ENCODE measurements at places on chromosomes 2 and 18.

GRCh38 chr2:71892896-71893295 is 254.8 kb downstream of the CYP26B1 start:
- no peak for DNase-seq

DNA sequence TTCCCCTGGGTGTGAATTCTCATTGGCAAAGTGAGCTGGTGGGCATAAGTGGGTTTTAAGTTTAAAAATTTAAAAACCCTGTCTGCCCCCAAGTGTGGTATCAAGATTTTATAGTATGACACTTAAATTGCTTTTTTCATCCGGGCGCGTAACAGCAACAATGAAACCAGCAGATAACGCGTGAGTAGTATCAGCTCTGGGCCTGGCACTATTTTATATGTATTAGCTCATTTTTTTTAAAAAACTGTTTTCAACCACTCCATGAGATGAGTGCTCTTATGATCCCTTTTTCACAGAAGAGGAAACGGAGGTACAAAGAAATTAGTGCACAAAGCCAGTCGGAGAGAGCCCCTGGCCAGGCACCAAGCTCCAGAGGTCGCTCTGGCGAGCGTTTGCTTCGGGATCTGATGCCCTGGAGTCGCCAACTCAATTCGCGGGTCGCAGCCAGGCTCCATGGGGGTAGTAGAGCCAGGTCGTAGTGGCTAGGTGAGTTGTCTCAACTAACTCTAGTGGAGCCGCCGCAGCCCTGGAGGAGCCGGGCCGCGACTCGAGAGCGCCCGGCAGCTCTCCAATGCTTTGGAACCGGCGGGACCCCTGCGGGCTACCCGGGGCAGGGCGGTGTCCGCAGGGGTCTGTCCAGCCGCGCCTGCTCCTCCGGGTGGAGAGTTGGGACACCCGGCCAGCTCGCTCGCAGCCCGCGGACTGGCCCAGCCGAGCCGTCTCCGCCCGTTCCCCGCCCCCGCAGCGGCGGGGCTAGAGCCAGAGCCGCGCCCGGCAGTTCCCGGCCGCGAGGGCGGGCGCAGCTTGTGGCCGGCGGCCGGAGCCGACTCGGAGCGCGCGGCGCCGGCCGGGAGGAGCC is at the start of gene IL1R1:
Gene IL1R1 (plus strand): TSS at position 777 of the 859 bp plus-strand sequence. CDS start 14,979 bp downstream, outside the sequence.
- peak; percentile 55 for DNase-seq

DNA sequence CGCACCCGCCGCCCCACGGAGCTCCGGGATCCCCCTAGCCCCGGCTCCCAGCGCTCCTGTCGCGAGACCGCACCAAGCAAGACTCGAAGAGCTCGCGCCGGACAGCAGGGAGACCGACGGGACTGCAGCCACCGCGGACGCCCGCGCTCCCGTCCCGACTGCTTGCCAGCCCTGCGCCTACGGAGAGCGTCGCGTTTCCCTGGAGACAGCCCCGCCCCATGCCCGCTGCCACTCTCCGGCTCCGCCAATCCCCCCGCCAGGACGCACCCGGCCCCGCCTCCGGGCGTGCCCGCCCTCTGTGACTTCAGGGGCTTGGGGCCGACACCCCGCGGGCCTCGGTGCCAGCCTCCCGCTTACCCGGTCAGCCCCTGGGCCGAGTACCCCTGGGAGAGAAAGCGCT is at the start of gene ANKMY1:
Gene ANKMY1 (minus strand): TSS at position 181 of the 400 bp plus-strand sequence. CDS start 653 bp downstream, outside the sequence.
- DNase-seq: peak; percentile 58

DNA sequence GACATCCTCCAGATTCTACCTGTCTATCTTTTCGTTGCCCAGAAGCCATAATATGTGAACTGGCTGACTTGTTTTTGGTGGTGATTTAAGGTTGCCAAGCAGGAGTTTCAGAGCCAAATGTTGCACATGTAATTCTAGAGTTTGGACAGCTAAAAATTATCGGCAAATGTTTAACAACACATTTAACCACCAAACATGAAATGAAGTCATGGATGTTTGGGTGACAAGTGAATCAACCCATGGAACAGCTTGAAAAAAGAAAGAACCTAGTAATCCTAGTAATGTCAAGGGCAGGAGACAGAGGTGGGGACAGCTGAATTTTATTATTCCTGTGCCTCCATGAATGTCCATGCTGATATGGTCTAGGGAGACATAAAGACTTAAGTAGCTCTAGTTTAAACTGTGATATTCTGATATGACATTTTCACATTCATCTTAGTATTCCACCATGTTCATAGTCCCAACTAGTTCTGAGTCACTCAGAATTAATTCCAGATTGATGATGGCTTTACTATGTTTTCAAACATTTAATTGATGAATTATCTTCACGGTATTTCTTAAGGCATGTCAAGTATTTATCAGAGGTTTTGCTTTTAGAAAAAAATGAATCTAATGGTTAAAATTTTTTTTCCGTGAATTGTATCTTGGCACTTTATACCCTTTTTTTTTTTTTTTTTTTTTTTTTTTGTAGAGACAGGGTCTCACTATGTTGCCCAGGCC is 101.7 kb downstream of the SOCS6 start:
- no peak for DNase-seq

- no peak for DNase-seq
Measured at GRCh38 chr2:174449033-174449432, 37.8 kb downstream of the GPR155 start.

GRCh38 chr2:105737980-105738657 is 6.6 kb upstream of the NCK2 start:
- peak; percentile 63 for DNase-seq

- DNase-seq: no peak
Measured at GRCh38 chr18:59006461-59007067, 133.1 kb upstream of the SEC11C start.

GRCh38 chr2:54952425-54952824 is 97.8 kb downstream of the RTN4 start:
- DNase-seq: no peak

DNA sequence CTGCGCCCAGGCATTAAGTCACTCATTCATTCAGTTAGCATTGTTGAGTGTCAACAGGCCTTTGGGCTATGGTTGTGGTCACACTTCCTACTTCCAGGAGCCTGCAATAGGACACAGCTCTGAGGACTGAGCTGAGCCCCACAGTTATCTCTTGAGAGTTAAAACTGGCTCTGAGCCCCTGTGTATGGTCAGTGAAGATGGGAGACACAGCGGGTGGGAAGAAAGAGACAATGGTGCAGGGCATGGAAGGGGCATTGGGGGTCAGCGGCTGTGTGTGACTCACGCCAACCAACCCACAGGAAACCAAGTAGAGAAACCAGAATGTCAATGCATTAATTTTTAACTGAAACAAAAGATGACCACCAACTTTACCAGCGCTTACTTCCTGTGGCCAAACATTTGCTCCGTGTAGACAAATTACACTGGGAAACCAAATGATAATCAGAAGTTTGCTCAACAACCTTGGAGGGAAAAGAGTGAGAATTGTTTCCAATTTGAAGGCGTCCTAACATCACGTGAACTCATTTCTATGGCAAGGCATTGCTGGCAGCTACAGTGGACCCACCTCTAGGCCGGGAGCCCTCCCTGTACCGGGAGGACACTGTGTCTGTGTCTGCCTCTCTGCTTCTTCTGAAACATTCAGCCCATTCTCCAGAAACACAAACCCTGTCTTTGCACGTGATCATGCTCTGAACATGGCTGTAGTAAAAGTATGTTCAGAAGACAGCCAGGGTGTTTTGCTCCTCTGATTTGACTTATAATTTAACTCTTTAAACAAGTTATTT is 212.0 kb upstream of the ID2 start:
- no peak for DNase-seq

GRCh38 chr2:163664610-163665009 is 71.2 kb downstream of the FIGN start:
- DNase-seq: peak; percentile 51

GRCh38 chr2:205245001-205245400 is 437.3 kb upstream of the NRP2 start:
- no peak for DNase-seq

DNA sequence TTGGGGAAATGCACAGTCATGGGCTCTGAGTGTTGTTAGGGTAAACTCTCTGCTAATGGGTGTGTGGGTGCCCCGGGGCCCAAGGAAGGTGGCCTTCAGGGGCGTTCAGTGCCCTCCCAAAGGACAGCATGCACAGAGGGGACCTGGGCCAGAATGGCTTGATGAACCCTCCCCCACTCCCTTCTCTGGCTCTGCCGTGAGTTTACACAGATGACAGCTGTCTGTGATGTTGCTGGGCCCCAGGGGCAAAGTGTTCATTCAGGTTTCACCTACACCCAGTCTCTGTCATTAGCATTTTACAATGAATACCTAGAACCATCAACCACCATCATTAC is 3.2 kb downstream of the NPPC start:
- DNase-seq: no peak

- no peak for DNase-seq
Measured at GRCh38 chr2:176997792-176998169, 214.8 kb upstream of the HNRNPA3 start.

GRCh38 chr2:60495041-60495625 is 58.3 kb downstream of the BCL11A start:
- DNase-seq: no peak

GRCh38 chr18:35268821-35269220 is 21.2 kb downstream of the ZSCAN30 start:
- no peak for DNase-seq

DNA sequence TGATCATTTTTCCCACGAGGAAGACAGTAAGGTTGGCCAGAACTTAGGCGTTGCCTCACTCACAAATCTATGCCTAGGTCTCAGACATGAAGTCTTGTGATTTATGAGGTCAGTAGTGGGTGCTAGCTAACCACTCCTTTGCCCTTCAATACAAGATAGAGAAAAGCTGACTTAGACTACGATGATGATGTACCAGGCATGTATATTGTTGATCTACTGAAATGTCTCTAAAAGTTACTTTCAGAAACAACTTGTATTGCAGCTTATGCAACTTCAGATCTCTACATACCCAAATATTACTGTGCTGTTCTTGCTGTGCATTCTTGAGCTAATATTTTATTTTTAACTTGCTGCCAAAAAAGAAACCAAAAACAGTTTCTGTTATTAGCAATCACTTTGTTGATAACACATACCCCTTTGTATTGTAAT is 30.6 kb downstream of the MAPRE2 start:
- DNase-seq: no peak

- no peak for DNase-seq
Measured at GRCh38 chr18:60123031-60123430, 223.2 kb downstream of the PMAIP1 start.

- DNase-seq: peak; percentile 92
Measured at GRCh38 chr2:55885127-55885943, 38.2 kb downstream of the EFEMP1 start.

- no peak for DNase-seq
Measured at GRCh38 chr18:9410515-9410914, 64.8 kb upstream of the RALBP1 start.

DNA sequence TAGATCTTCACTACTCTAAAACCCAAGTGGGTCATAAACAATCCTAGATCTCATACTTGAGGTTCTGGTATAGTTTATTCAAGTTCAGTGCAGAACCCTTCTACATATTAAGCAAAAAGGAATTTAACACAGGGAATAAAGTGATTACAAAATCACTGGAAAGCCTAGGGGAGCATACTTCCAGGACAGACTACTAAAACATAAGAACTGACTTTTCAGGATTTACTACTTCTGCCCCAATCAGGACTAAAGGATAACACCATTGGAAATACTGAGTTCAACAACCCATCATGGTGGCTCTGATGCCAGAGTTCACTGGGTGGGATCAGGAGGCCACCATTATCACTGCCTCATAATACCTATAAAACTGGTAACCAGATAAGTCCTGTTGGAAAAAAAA is 123.6 kb downstream of the DNAH7 start:
- peak; percentile 18 for DNase-seq

- no peak for DNase-seq
Measured at GRCh38 chr2:98901291-98901690, 34.7 kb downstream of the CRACDL start.

DNA sequence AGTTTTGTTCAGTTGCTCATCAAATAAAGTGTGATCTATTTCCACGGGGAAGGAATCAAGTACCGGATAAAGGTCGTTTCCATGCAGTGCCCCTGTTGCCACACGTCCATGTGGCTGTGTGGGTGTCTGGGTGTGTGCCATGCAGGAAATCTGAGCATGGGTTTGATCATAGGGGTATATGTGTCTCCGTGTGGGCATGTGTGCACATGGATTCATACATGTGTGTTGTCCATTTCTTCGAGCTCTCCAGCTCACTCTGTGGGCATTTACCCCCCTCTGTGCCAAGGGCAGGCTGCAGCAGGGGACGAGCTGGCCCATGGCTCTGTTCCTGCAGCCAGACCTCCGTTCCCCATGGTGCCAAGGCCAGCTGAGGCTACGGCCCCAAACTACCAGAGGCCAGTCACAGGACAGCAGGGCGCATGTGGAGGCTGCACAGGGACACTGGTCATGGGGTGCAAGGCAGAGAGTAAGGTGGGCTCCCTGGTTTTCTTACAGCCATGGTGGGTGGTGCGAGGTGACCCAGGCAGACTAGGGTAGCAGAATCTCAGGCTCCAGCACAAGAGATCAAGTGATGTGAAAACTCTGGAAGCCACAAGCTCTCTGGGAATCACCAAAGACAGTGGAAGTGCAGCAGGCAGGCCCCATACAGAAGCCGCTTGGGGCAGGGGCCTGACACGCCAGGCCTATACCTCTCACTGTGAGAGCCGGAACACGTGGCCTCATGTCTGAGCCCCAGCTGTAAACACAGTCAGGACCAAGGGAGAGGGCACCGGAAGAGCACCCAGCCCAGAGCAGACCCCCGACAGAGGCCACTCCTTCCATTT is 66.4 kb upstream of the RAB6C start:
- DNase-seq: no peak

- no peak for DNase-seq
Measured at GRCh38 chr2:233163486-233164103, 87.9 kb upstream of the ATG16L1 start.

- peak; percentile 34 for DNase-seq
Measured at GRCh38 chr2:63840081-63840784, 1.5 kb upstream of the UGP2 start.

GRCh38 chr2:147348931-147349555 is 495.8 kb upstream of the ACVR2A start:
- no peak for DNase-seq

DNA sequence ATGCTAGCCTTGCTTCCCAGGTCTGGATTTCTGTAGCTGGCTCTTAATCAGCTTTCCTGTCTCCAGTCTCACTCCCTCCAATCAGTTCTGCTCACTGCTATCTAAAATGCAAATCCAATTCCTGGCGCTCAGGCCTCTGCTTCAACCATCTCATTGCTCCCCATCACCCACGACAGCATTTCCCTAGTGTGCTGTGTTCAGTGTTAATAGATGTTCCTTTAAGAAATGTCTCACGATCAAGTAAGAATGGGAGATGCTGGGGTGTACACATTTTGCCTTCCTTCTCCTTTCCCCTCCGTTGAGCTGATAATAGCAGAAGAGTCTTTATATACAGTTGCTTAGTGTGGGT is 1.6 kb upstream of the PUM2 start:
- no peak for DNase-seq

GRCh38 chr2:71071681-71072398 is 3.4 kb downstream of the NAGK start:
- DNase-seq: peak; percentile 76
